ENCODE measurements at places on chromosomes 13 and 19.

- DNase-seq, result no peak
Observed at GRCh38 chr13:99947666-99948065, 23.9 kb downstream of the ZIC5 start.

- no peak for DNase-seq
Observed at GRCh38 chr13:94128430-94128829, 351.1 kb downstream of the DCT start.

DNA sequence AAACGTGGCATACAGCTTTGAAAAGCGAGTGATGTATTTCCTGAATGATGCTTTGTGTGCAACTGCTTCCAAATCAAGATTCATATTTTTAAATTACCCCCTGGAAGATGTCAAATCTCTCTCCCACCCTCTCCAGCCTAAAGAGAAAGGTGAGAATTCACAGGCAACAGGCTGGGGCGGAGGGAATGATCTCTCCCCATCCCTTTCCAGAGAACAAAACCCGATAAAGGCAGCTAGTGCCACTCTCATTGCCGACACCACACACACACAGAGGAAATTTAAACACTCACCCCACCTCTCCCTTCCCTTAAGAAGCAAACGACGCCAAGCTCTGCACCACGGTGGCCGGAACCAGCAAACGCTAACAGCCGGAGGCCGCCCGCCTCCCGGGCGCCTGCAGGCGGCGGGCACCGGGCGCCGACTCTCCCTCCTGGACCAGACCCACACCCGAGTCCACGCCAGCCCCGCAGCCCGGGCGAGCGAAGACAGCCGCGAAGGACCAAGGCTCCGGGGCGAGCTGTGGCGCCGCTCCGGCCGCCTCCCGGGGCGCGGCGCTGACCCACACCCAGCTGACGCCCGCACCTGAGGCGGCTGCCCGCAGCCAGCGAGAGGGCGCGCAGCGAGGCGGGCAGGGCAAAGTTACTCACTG is 477 bp downstream of the LNX2 start:
- peak; percentile 42 for DNase-seq

DNA sequence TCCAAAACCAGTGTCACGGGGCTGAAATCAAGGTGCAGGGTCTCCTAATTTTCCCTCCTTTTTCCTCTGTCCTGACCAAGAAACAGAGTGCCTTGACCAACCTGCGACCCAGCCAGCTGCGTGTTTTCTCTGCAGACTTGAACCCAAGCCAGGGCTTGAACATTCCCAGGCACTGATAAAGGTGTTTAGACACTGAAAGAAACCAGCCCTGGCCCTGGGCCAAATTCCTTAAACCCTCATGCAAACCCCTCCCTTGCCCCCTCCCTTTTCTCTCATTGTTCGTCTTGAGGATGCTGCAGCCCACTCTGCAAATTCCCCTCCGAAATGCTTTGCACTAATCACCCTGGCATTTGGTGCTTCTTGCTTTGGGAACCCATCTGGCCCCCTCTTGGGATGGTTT is 9.5 kb upstream of the FFAR2 start:
- DNase-seq, result no peak

DNA sequence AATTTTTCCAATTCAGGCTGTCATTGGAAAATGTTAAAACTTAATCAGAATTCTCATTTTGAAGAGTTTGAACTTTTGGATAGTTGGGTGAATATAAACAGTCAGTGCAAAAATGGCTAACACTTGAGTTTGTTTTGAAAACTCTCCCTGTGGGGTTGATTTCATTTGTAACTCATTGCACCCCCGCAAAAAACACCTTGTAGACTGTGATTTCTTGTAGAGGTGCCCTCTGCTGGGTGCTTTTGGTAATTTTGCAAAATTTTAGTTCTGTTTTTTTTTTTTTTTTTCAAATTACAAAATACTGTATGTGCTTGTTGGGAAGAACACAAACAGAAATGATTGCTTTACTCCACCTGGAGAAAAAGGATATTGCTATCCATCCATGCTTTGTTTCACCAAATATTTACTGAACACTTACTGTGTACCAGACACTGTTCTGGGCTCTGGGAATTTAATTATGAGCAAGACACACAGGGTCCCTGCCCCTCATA is 28.2 kb upstream of the GPI start:
- DNase-seq, result peak; percentile 54

GRCh38 chr13:39641645-39642044 is 13.8 kb upstream of the COG6 start:
- DNase-seq, result no peak

- no peak for DNase-seq
Observed at GRCh38 chr13:82062772-82063171, 1721.8 kb upstream of the SPRY2 start.

DNA sequence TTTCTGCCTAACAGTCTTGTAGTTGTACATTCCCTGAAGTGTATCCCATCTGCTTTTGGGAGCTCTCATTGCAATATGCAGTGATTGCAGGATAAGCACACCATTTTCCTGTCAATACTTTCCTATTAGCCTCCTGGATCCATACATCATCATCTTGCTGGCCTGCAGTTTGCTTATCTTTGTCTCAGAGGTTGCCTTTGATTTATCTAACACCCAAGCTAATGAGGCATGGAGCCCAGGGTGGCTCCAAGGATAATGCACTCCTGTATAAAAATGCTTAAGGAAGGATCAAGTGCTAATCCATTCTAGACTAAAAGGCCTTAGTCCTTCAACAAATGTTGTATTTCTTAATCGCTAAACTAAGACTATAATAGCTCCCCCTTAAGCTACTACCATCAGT is 161.6 kb upstream of the OBI1 start:
- DNase-seq, result no peak

DNA sequence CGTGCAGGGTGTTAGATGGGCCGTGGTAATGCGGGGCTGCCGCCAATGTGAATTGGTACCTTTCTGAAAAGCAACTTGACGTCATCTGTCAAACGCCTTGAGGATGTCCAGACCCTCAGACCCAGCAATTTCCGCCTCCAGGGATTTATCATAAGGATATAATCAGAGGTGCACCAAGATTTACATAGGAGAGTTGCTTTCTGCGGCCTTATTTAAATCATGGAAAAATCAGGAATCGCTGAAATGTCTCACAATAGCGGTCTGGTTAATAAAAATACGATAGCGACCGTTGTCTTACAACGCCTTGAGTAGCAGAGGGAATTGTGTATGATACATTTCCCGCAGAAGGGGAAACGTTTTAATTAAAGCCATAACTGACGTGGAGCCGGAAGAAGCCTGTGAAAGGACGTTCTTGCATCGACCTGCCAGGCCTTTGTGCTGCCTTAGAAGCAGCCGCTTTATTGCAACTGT is 32.3 kb upstream of the NDUFS7 start:
- DNase-seq, result no peak

DNA sequence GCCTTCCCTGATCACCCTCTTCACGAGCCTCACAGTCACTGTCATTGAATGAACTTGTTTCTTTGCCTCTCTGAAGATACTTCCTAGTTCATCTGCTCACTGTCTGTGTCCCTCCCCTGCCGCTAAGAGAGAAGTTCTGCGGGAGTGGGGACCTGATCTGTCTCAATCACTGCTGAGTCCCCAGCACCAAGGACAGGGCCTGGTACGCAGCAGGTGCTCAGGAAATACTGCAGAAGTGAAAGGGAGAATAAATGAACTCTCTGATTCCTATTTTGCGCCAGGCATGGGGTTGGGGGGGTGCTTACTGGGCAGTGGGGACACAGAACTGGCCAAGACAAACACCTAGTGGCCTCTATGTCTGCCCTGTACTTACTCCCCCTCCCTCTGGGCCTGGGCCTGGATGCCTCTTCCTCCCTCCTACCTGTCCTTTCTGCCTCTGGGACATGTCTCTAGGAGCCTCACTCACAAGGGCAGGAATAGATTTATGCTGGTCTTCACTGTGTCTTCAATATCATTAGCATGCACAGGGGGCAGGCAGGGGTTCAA is 17.5 kb downstream of the FCGBP start:
- no peak for DNase-seq

GRCh38 chr13:74966814-74967424 is 515.0 kb downstream of the TBC1D4 start:
- DNase-seq, result no peak

- DNase-seq, result no peak
Observed at GRCh38 chr19:38383184-38383583, 4.7 kb downstream of the GGN start.

GRCh38 chr19:19352823-19353222 is 32.2 kb downstream of the MAU2 start:
- DNase-seq, result no peak

DNA sequence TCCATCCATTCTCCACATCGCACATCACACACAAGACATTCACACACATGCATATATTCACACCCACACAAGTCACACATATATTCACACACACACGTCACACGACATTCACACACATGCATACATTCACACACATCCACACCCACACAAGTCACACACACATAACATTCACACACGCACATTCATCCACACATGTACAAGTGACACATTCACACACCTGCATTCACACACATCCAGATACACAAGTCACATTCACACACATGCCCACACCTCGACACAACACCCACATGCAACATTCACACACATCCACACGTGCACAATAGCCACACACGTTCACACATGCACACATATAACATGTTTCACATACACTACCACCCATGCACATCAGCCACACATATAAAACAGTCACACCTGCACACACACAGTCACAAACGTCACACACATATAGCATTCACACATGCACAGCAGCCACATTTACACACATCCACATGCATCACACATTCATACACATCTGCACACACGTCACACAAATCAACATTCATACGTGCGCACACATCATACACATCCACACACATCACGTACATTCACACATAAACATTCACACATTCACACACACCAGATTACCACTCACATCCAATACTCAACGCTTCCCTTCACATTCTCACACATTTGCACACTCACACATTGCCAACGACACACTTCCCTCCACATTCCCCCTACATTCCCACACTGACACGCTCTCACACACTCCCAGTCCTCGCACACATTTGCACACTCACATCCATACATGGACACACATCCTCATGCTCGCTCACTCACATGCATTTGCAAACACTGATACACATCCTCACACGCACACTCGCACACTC is 41.0 kb downstream of the ANKRD10 start:
- DNase-seq, result no peak

DNA sequence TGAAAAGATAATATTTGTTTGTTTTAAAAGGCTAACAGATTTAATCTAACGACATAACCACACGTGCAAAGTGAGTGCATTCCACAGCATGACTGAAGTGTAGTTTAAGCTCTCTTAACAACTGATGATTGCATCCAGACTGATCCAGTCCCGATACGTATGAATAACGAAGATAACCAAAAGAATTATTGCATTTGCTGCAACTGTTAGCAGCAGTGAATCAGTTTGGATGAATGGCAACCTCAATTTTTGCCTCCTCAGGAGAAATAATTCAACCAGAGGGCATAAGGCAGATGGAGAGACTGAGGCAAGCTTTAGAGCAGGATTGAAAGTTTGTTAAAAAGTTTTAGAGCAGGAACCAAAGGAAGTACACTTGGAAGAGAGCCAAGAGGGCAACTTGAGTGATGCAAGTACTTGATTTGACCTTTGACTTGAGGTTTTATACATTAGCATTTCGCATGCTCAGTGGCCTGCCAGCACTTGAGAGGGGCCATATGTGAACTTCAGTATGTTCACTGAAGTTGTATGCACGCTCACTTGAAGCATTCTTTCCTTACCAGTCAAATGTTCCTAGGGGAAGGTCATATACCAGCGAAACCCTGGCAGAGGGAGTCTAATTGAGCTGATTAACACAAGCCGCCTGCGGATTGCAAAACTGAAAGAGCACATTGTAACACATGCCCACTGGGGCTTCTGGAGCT is 835.0 kb upstream of the PCDH20 start:
- DNase-seq, result no peak

DNA sequence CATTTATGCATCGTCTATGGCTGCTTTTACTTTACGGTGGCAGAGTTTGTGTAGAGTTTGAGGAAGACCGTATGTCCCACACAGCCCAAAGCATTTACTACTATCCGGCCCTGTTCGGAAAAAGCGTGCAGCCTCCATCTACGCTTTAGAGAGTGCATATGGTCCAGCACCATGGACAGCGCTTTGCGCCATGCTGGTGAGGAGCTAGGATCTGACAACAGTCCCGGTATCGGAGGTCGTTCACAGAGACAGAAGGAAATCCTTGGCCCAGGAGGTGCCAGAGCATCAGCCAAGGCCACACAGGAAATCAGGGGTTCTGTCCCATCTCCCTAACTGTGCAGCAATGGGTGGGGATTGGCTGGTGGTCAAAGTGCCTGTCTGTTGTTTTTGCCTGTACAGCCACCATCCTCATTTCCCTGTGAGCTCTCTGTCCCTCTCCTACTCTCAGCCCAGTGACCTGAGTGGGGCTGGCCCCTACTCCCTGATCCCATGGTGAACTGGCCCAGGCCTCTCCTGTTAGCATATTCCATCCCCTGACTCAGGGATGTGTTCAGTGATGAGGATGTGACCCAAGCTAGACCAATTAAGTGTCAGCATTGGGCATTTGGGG is 16.2 kb upstream of the PRODH2 start:
- DNase-seq, result peak; percentile 42

DNA sequence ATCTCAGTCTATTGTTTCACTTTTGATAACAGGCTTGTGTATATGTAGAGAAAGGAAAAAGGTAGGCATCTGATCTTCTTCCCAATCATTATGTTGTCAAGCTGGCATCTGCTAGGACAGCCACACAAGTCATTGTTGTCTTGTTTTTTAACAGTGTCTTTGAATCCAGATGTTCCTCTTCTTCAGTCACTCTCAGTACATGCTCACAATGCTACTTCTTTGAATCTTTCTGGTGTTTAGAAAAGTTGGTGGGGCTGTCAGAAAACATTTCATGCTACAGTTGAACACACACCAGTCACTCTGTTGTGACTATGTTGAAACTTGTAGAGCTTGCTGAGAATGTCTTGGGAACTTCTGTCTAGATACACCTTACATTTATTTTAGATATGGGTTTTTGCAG is 1231.4 kb upstream of the MIR17HG start:
- DNase-seq, result no peak

GRCh38 chr13:24625870-24626849 is 54.0 kb upstream of the ATP12A start:
- peak; percentile 39 for DNase-seq

DNA sequence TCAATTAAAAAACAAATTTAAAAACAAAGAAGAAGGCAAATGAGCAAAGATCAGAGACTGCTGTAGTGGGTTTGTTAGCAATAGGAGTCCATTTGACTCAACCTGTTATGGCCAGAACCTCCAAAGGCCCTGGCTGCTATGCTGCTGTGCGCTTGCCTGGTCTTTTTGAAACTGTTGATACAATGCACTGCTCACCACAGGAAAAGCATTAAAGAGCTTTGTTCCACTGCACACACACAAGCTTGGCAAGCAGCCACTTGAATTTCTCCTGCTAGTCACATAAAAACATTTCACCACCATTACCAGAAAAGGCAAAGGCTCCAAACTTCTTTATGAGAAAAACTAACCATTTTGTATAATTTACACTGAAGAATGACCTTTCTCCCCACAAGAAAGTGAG is 132.2 kb downstream of the FREM2 start:
- no peak for DNase-seq
